CD4-positive, alpha-beta T cell (primary cell): ENCODE measurements at places on chromosomes 12 and 14.

GRCh38 chr14:102180248-102180998, 40.7 kb downstream of the WDR20 start:
- no peak for DNase-seq

DNA sequence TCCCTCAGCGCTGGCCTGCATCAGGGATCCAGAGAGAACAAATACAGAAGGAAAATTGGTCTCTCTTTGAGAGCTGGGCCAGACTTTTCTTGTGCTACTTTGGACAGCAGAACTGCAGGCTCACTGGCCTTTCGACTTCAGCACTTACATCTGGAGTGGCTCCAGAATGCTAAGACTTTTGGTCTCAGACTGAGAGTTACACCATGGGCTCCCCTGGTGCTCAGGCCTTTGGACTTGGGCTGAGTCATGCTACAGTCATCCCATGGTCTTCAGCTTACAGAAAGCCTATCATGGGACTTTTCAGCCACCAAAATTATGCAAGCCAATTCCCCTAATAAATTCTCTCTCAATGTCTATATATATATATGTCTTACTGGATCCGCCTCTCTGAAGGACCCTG, 9.0 kb upstream of the CD163 start:
- no peak for DNase-seq

DNA sequence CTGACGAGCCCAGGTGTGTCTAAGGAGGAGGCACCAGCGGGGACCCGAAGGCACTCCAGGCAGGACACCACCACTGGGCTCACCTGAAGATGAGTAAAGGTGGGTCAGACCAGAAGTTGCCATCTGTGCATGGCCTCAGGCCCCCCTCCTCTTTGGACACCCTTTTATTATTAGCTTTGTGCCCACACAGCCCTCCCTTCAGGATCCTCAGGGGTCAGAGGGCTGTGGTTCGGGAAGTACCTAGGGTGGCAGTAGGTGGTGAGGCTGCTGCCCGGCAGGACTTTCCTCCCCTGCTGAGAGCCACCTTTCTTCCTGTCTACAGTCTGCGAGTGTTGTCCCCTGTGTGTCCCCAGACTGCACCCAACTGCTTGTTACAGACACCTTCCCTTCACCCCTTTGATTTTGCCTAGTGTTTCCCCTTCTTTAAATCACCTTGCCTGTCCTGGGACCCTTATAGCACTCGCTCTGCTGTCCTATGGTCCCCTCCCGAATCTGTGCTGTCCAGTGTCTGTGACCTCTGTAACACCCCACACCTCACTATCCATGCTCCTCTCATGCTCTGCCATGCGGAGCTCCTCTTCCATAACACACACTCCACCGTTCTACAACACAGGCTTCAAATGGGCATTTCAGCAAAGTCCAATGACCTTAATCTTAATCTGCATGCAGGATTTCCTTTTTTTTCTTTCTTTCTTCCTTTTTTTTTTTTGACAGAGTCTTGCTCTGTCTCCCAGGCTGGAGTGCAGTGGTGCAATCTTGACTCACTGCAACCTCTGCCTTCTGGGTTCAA, 25.7 kb downstream of the SOAT2 start:
- no peak for DNase-seq

DNA sequence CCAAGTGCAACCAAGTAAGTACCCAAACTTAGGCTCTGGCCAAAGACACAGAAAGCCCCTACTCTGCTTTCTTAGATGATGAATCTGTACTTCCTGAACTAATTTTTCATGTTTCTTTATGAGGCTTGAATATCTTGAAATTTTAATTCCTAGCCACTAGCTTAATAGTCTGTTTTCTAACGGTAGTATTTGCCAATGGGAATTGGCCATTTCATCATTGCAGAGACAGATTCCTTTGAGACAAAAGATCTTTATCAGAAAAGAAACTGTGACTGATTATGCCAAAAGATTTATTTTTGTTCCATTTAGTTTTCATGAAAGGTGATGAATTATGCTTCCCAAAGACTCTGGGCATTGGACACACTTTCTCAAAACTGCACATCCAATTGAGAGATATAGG, 48.7 kb downstream of the DAD1 start:
- DNase-seq: no peak

GRCh38 chr14:38290601-38291188, 34.8 kb upstream of the CLEC14A start:
- DNase-seq: no peak
